ENCODE measurements at places on chromosomes 11 and 22.

- peak; percentile 49 for DNase-seq
Measured at GRCh38 chr11:3001496-3001895, 9.4 kb upstream of the NAP1L4 start.

- no peak for DNase-seq
Measured at GRCh38 chr11:10573556-10573955, 5.1 kb upstream of the LYVE1 start.

DNA sequence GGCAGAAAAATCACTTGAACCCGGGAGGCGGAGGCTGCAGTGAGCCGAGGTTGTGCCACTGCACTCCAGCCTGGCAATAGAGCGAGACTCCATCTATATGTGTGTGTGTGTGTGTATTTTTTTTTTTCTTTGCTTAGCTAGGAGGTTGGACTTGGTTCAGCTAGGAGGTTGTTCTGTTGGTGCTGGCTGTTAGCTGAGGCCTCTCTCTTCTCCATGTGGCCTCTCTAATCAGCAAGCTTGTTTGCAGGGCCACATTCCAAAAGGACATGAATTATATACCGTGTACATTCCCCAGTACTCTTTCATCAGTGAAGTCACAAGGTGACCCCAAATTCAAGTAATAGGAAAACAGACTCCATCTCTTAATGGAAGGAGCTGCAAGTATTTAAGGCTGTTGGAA is 67.3 kb upstream of the KCNQ1OT1 start:
- no peak for DNase-seq

- no peak for DNase-seq
Measured at GRCh38 chr11:14454861-14455632, 44.6 kb downstream of the COPB1 start.

DNA sequence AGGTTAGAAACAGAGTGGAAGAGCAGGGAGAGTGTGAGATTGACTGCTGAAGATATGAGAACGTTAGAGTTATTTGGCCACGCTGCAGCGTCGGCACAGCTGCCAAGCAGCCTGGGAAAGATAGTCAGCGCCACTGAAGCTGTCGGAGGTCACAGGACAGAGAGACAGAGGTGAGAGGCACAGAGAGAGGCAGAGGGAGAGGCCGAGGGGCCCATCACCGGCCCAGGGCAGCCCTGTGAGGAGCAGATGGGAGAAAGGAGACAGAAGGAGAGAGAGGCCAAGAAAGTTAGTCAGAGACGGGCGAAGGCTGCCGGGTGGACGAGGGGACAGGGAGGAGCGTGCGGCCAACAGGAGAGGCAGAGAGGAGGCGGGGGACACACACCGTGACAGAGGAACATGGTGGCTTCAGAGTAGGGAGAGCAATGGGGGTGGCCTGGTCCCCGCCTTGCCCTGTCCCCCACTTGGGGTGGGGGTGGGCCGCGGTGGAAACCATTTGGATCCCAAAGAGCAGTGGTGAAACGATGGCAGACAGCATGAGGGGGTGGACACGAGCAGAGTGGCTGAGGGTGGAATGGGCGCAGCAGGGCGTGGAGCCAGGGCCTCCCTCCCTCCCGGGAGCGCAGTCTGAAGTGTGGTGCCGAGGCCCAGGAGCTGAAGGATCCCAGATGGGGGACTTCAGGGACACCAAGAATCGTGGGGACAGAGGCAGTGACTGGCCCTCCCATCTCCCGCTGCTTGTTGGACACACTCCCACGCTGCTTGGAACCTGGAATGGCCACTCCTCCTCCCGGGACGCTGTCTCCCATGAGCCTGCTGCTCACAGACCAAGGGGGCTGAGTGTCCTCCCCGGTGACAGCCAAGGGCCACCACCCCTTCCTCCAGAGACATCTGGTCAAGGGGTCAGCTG is 26.6 kb downstream of the LRRC10B start:
- DNase-seq, result no peak

GRCh38 chr11:45224766-45225165 is 61.4 kb downstream of the SYT13 start:
- no peak for DNase-seq

DNA sequence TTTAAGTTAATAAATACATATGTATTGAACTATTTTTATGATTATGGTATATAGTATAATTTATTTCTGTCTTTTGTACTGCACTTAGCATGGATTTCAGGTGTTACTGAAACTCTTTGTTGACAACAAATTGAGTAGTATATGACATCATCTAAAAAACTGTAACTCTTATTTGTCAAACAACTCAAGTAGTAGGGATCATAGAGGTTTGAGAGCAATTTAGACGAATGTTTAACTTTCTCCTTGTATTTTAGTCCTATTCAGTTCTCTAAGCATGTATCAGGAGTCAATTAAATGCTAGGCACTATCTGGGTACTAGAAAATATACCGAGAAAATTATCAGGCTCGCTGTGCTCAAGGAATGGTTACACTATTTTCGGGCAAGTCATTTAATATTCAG is 595.2 kb downstream of the METTL15 start:
- no peak for DNase-seq

DNA sequence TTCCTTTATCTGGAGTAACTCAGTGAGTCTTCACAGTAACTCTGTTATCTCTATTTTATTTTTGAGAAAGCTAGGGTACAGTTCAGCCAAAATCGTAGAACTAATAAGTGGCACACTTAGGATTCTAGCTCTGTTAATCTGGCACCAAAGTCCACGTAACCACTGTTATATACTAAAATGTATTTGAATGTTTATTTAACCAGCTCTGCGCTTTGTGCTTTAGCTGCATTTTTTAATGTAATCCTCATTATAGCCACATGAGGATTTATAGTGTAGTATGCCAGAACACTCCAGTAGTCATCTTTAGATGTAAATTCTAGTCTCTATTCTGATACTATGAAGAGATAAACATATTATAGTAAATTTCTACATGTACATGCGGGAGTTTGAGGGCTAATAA is 36.8 kb downstream of the YAP1 start:
- DNase-seq, result no peak

DNA sequence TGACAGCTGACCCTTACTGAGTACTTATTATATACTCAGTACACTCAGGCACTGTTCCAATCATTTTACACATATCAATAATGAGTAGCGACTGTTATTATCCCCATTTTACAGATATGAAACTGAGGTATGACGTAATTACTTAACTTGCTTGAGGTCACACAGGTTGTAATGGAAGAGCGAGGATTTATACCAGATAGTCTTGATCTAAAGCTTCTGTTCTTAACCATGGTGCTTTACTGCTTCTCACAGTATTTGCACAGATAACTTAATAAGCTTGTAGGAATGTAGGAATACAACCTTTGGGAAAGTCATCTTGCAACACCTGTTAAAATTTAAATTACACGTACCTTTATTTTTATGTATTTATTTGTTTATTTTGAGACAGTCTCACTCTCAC is 31.7 kb upstream of the TMEM135 start:
- no peak for DNase-seq

DNA sequence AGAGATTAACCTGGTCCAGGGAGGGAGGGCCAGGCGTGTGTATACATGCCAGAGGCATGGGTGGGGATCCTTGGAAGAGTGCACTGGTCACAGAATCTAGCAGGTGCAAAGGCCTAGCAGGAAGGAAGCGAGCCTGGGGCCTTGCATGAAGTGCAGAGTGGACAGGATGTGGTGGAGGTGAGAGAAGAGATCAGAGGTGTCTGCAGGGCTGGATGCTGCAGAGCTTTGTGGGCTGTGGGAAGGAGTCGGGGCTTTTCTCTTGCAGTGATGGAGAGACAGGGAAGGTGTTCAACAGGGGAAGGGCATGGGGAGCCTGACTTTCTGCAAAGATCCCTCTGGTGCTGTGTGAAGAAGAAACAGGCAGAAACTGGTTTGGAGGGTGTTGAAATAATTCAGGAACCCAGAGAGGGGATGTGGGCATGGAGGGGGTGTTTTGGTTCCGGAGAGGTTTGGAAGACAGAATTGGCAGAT is 2.5 kb upstream of the TPST2 start:
- no peak for DNase-seq

- DNase-seq, result no peak
Measured at GRCh38 chr11:131474947-131475346, 104.5 kb downstream of the NTM start.

DNA sequence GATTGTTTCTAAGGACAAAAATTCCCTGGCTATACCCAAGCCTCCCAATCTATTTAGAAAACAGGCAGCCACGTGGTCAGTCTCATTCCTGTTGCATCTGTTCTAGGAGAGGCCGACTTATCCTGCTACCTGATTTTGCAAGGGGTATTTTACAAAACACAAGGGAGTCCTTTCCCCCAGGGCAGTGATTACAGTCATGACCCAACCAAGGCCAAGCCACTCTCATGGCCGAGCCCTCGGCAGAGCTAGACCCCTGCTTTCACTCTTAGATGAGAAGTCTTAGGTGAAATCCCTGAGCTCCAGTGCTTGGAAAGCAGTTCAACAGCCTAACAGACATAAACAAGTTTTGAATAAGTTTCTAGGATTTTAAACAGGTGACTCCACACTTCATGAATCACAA is 89.0 kb upstream of the PITPNB start:
- DNase-seq, result no peak

- DNase-seq, result no peak
Measured at GRCh38 chr11:35006389-35007128, 90.1 kb downstream of the PDHX start.

DNA sequence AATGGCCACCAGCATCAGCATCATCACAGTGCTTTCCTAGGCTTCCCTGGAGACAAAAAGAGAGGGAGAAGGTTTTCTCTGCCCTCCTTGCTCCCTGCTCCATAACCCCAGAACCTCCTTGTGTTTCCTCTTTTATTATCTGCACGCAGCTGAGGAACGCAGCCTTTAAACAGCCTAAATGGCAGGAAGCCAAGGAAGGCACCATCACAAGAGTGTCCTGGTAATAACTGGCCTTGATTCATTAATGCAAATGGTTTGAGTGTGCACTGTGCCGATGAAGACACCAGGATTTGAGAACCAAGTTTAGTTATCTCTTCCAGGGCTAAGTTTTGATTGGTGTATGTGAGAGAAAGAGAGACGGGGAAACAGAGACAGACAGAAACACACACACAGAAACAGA is 29.4 kb upstream of the DRD2 start:
- DNase-seq, result no peak

DNA sequence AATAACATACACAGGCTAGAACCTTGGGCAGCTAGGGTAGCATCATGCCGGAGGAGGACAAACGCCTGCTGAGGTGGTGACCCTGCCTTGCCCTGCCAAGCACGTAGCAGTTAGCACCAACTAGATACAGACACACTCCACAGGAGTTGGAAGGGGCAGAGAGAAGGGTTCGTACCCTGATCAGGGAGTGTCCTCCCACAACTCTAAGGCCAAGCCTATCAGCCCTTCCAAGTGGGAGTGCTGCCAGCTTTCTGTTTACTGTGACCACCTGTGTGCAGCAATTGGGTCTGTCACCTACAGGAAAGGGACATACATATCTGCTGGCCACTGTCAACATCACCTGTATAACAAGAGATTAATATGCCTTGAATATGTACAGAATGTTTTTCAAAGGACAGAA is 1.9 kb upstream of the THAP7 start:
- DNase-seq, result peak; percentile 27

DNA sequence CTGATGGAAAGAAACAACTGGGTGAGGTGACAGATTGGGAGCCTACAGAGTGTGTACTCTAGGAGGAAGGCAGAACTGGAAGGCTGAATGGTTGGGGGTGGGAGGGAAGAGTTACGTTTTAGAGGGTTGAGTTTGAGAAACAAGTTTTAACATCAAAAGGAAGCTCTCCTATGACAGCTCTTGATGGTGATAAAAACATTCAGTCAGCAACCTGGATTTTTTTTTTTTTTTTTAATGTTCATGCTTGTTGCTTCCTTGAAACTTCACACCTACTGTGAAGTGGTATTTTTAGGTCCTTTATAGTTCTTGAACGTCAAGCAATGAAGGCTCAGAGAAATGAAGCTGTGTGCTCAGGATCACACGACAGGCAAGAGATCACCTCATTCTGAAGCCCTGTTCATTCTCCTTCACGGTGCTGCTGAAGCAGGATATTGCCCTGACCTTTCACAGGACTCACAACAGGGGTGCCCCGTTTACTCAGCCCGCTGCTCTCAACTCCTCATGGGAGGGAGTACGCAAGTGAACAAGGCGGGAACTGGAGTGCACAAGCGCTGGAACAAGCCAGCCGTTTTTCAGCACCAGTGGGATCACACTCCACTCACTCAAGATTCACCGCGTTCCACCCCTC is 1.6 kb upstream of the TMEM109 start:
- DNase-seq, result no peak

DNA sequence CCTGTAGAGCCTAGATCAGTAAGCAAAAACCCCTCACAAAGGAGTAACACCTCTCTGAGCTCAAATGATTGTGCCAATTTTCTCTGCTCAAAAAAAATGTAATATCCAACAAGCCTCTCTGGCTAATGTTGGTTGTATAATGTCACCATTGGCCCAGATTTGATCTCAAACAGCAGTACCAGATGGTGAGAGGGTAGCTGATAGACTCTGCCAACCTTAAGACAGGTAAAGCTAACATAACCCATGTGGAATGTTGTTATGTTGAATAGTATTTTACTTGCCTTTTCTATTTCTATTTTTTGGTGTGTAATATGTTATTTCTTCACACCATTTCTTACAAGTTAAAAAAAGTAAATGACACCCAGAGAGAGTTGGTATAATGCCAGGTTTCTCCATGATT is 166.7 kb upstream of the GUCY1A2 start:
- no peak for DNase-seq

DNA sequence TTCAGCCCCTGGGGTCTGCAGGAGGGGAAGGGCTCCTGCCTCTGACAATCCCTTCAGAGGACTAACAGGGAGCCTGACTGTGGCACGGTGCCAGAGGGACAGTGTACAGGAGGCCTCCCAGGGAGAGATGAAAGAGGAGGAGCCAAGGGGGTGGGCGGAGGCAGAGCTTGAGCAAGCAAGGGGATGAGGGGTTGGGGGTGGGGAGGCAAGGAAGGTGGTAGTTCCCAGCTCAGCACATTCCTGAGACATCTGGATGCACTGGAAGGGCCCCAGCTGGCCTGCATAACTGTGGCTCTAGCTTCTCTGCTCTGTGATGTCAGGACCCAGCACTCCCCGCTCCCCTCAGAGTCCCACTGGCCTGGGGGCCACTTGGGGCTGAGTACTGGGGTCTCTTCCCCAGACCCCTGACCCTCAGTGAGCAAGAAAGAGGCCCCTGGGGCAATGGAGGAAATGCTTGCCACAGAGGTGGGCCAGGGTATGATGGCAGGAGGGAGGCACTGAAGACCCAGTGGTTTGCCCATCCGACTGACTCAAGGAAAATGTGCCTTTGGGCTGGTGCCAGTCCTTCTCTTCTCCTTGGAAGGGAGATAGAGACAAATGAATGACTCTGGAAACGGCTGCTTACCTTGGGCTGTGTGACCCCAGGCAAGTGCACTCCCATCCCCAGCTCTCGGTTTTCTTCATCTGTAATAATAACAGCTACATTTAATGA is 13.3 kb downstream of the CREB3L1 start:
- DNase-seq, result peak; percentile 94

DNA sequence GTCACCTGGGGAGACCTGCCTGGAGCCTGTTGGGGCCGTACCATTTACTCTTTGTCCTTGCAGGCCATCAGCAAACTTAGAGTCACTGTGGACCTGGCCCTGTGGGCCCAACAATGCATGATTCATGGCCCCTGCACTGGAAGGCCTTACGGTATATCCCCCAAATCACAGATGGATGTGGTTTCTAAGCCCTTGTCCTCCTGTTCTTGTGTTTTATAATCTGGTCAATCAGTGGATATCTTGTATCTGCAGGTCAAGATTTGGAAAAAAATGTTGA is 6.2 kb downstream of the TSKU start:
- no peak for DNase-seq

GRCh38 chr11:92659793-92660192 is 309.7 kb upstream of the MTNR1B start:
- no peak for DNase-seq

- no peak for DNase-seq
Measured at GRCh38 chr11:118287006-118287405, 17.5 kb upstream of the CD3E start.

- DNase-seq, result no peak
Measured at GRCh38 chr11:128832121-128832497, 35.0 kb downstream of the KCNJ1 start.
